ENCODE measurements at places on chromosomes 2 and 18.

DNA sequence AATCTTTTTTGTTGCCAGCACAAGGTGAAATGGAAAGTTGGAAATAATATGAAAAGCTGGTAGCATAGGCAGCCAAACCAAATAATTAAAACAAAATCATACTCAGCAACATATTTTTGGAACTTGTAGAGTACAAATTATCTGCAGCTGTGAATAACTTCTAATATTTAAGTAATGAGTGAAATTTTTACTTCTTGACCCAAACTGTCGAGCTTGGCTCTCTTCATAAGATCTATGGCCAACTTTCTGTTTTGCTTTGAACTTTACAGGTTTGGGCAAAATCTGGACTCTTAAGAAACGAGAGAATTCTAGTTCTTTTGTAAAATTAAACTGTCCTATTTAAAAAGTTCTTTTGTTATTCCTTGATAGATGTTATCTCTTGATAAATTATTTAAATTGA lies 25.6 kb upstream of the CCDC102B start:
- no peak for DNase-seq

GRCh38 chr2:43083710-43084698 lies 142.4 kb downstream of the ZFP36L2 start:
- no peak for DNase-seq

GRCh38 chr18:74936343-74936742 lies 272.6 kb downstream of the PTGR3 start:
- no peak for DNase-seq

GRCh38 chr2:207143215-207144172 lies 22.3 kb downstream of the KLF7 start:
- no peak for DNase-seq

DNA sequence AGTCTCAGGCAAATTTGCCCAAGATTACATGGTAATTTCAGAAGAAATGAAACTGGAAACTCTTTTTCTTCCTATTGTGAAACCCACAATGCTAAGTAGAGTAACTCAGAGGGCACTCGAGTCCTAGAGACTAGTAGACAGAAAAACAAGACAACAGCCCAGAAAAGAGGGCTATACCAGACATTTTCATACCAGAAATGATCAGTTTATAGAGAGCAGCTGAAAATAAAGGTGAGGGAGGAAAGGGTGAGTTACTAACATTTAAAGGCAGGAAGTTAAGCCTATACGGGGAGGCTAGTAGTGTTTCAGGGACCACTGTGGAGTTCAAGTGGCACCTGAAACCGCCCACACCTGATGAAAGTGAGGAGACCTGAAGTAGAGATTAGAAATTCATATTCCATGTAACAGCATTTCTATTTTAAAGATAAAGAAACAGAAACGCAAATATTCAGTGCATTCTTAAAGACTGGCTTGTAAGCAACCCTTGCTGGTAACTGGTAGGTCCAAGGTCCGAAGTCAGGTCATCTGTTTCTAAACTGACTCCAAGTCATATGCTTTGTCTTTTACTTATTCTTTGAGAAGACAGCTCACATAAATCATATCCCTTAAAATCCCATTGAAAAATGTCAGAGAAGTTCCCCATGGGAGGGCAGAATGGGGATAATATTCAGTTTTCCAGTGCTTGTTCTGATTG lies 145.1 kb upstream of the ITGB6 start:
- no peak for DNase-seq

DNA sequence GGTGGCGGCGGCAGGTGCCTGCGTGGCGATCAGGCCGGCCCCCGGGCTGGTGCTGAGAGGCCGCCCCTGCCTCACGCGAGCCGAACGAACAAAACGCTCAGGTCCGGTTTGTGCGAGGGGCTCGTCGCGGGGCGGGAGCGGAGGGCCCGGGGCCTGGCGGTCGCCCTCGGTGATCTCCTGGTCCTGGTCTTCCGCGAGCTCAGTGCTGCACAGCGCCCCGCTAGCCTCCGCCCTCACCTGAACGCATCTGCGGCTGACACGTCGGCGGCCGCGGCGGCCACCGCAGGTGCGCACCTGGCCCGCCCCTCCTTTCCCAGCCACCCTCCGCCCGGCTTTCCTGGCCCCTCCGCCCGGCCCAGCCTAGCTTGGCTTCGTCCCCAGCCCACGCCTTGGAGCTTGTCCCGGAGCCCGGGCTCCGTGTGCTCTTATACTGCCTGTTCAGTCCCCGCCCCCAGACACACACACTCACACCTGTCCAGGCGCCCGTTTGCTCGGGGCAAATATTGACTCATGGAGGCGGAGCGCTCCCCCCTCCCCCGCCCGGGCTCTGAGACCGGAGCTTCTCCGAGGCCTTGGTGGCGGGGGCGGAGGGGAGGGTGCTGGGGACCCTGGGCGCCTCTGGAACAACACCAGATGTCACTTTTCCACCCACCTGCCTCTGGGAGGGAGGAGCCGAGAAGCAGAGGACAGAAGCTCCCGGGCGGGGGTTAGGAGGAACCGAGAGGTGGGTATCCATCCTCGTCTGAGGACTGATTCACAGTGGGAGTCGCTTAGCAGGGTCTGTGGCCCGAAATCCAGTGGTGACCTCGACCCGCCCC lies 8.6 kb upstream of the CRYBA2 start:
- no peak for DNase-seq
